Thoracic aorta (tissue), 2 donors: ENCODE measurements at places on chromosomes 4 and X.

GRCh38 chrX:40068048-40068447 is 29.7 kb downstream of the BCOR start:
- H3K4me1 ChIP-seq = no peaks in the 10 kb centered on the region
- H3K36me3 ChIP-seq = peaks cover 15% of the 10 kb centered on the region
- no peak for DNase-seq
- H3K27me3 ChIP-seq = no peaks in the 10 kb centered on the region
- H3K27ac ChIP-seq = no peak overlapping the region

DNA sequence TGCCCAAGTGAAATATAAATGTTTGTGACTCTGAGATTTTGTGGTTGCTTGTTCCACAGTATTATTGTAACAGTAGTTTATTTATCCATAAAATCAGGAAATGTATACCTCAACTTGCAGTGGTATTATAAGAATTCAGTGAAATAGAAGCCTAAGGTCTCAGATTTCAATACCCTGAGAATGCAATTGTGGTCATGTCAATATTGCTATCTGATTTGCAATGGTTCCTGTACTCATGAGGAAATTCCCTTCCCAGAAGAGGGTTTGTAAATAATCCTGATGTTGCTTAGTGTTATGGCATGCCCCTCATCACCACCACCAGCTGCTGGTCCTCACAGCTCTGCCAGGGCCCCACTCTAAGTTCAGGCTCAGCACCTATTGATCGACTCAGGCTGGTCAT is 67.8 kb downstream of the SLC34A2 start:
- no peaks in the 10 kb centered on the region for H3K4me1 ChIP-seq
- no peaks in the 10 kb centered on the region for H3K27me3 ChIP-seq
- H3K36me3 ChIP-seq = no peaks in the 10 kb centered on the region
- H3K27ac ChIP-seq = no peak overlapping the region
- no peak overlapping the region for H3K4me3 ChIP-seq

DNA sequence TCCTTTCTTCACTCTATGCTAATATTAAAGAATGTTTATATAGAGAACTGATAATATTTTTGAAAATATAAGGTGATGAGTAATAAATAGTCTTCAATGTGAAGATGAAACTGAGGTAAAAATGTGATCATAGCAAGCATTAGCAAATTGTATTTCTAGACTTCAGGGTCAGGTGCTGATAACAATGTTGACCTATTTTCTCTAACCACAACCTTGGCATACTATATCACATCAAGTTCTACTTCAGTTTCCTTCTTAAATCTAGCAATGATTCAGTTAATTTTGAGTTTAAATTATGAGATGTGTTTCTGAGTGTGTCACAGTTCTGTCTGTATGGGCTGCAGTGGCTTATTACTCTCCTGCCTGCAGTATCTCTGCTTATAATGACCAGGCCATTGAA is 209.4 kb downstream of the RAPGEF2 start:
- DNase-seq = no peak
- no peaks in the 10 kb centered on the region for H3K4me1 ChIP-seq
- no peak overlapping the region for H3K4me3 ChIP-seq
- H3K27me3 ChIP-seq = no peaks in the 10 kb centered on the region
- peaks cover 3% of the 10 kb centered on the region for H3K36me3 ChIP-seq

DNA sequence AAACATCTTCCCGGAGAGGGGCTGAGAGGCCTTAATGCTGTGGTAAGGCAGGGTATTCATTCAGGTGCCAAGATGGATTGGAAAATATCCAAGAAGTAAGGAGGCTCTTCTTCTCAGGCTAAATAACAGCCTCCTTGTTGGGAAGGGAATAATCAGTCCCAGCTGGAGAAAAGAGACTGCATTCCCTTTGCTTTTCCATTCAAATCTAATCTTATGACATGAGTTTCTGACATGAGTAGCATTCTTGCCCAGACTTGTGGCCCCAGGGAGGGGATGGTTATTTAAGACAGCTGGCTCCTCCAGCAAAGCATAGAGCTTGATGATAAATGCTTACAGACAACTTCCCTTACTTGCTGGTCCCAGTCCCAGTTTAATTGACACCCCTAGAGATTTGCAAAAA is 98.3 kb downstream of the DCLK2 start:
- H3K27ac ChIP-seq = no peak overlapping the region
- H3K4me1 ChIP-seq = peaks cover 5% of the 10 kb centered on the region
- DNase-seq = no peak
- H3K36me3 ChIP-seq = no peaks in the 10 kb centered on the region

DNA sequence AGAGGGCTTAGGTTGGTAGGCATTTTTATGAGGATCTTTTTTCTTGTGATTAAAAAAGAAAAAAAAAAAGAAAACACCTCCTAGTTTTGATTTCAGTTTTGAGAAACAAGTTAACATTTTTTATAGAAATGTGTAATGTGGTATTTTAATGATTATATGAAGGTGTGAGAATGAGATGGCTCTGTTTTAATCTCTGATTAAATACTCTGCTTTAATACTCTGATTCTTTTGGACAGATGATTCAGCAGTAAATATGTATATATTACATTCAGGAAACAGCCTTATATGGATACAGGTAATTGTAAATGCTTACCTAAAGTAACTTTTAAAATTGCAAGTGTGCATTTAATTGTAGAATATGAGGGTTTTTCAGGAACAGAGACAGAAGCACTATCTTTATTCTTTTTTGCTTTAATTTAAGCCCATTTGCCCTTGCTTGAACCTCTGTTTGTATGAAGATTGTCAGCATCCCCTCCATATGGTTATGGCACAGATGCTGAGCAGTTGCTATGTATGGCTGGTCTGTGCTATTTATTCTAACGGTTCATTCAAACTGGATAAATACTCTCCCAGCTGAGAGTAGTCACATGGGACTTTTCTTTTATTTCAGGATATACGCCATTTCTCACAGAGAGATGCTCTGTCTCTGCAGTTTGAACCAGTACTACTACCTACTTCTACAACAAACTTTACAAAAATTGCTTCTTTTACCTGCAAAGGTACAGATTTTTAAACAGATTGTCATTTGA is 101.0 kb upstream of the TLR2 start:
- no peak overlapping the region for H3K27ac ChIP-seq
- no peaks in the 10 kb centered on the region for H3K27me3 ChIP-seq
- no peak overlapping the region for H3K4me3 ChIP-seq
- H3K36me3 ChIP-seq = peaks cover 3% of the 10 kb centered on the region
- no peaks in the 10 kb centered on the region for H3K4me1 ChIP-seq

DNA sequence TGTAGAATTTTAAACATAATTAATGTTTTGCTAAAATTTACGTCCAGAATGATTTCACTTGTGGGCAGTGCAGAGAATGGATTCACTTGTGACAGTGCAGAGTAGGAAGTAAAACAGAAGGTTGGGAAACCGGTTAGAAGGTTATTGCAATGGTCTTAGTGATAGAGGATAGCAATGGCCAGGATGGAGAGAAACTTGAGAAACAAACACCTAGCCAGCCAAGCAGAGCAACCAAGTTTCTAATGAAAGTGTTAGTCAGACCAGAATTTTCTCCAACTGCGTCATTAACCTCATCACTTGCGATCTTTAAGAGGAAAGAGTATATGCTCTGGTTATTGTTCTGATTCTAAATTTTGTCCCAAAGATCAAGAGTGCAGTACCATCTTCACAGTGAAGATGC is 50.0 kb upstream of the TBC1D9 start:
- no peak overlapping the region for H3K27ac ChIP-seq
- H3K4me1 ChIP-seq = no peaks in the 10 kb centered on the region
- no peak for DNase-seq
- no peaks in the 10 kb centered on the region for H3K27me3 ChIP-seq
- no peaks in the 10 kb centered on the region for H3K36me3 ChIP-seq

DNA sequence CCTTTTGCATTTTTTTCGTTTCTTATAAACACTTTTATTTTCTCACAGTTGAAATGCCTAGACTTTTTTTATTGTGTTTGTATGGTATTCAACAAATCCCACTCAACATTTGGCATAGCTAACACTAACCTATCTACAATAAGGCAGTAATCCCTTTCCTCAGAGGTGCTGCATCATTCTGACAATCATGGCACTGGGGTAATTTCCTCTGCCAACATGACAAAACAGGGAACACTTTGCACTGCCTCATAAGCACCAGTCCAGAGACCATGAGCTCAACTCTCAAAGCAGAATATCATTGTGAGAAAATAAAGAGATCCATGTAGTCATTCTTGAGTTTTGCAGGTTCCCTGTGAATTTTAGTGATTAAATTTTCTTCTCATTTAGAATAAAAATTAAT is 183.8 kb upstream of the INTU start:
- H3K4me1 ChIP-seq = no peaks in the 10 kb centered on the region
- no peak for DNase-seq
- H3K36me3 ChIP-seq = no peaks in the 10 kb centered on the region
- no peaks in the 10 kb centered on the region for H3K27me3 ChIP-seq
- H3K4me3 ChIP-seq = no peak overlapping the region

GRCh38 chrX:110346681-110347080 is 12.0 kb upstream of the RTL9 start:
- H3K4me1 ChIP-seq = no peaks in the 10 kb centered on the region
- no peaks in the 10 kb centered on the region for H3K36me3 ChIP-seq
- DNase-seq = no peak

DNA sequence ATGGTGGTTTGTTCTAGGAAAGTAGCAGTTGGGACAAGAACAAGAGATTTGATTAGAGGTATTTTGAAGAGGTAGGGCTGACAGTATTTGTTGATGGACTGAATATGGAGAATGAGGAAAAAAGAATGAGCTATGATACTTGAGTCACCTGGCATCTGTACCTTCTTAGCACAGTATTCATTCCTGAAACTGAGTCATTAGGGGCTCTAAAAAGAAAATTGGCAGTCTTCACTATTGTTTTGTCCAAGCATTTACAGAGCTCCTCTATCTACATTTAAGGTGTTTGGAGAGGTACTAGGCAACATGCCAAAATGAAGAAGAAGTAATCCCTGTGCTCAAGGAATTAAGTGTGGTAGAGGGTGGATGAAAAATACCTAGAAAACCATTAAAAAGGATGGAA is 165.8 kb downstream of the SHROOM4 start:
- no peaks in the 10 kb centered on the region for H3K27me3 ChIP-seq
- H3K4me1 ChIP-seq = no peaks in the 10 kb centered on the region
- H3K27ac ChIP-seq = no peak overlapping the region
- no peaks in the 10 kb centered on the region for H3K36me3 ChIP-seq

GRCh38 chrX:77925764-77926163 is 15.3 kb downstream of the ATP7A start:
- H3K27ac ChIP-seq = no peak overlapping the region
- H3K4me1 ChIP-seq = no peaks in the 10 kb centered on the region
- H3K36me3 ChIP-seq = no peaks in the 10 kb centered on the region
- no peaks in the 10 kb centered on the region for H3K27me3 ChIP-seq

DNA sequence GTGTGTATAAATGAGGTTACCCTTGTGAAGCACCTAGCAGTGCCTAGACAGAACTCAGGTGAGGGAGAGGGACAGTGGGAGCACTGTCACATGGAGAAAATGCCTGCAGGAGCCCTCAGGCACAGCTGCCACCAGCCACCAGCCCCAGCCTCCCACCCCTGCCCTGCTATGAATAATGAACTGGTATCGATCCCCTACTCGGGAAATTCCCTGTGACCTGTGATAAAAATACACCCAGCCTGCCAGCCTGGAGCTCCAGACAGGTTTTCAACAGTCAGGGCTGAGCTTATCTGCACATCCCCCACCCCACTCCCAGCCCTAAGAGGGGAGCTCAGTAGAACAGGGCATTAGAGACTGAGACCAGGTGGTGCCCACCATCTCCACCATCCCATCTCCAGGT is 159.6 kb upstream of the PJA1 start:
- H3K36me3 ChIP-seq = no peaks in the 10 kb centered on the region
- no peak for DNase-seq
- no peak overlapping the region for H3K27ac ChIP-seq
- no peaks in the 10 kb centered on the region for H3K4me1 ChIP-seq
- H3K4me3 ChIP-seq = no peak overlapping the region

DNA sequence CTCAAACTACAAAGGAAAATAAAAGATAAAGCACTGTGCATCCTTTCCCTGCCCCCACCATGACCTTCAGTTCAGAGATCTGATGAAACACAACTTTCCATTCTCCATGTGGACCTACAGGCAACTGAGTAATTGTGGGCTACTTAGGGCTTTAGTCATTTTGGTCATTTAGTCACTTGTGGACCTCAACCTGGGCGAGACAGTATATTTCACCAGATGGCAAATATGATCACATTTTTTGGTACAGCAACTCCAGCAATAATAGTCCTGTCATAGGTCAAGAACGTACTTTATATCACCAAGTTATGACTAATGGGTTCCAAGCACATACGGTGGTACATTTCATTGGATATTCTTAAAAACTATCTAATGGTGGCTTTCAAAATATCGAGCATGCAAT is 141.2 kb downstream of the PDGFC start:
- no peaks in the 10 kb centered on the region for H3K27me3 ChIP-seq
- H3K4me1 ChIP-seq = peaks cover 32% of the 10 kb centered on the region
- H3K27ac ChIP-seq = no peak overlapping the region
- DNase-seq = no peak
- H3K4me3 ChIP-seq = no peak overlapping the region
- no peaks in the 10 kb centered on the region for H3K36me3 ChIP-seq

- no peaks in the 10 kb centered on the region for H3K27me3 ChIP-seq
- H3K4me3 ChIP-seq = no peak overlapping the region
- H3K4me1 ChIP-seq = no peaks in the 10 kb centered on the region
- H3K36me3 ChIP-seq = no peaks in the 10 kb centered on the region
- H3K27ac ChIP-seq = no peak overlapping the region
Observed at GRCh38 chr4:153022241-153022715, 86.2 kb downstream of the FHDC1 start.

- no peaks in the 10 kb centered on the region for H3K4me1 ChIP-seq
- no peak overlapping the region for H3K4me3 ChIP-seq
- H3K36me3 ChIP-seq = no peaks in the 10 kb centered on the region
- no peak for DNase-seq
- H3K27me3 ChIP-seq = no peaks in the 10 kb centered on the region
Observed at GRCh38 chr4:8796096-8796495, 75.5 kb downstream of the HMX1 start.

DNA sequence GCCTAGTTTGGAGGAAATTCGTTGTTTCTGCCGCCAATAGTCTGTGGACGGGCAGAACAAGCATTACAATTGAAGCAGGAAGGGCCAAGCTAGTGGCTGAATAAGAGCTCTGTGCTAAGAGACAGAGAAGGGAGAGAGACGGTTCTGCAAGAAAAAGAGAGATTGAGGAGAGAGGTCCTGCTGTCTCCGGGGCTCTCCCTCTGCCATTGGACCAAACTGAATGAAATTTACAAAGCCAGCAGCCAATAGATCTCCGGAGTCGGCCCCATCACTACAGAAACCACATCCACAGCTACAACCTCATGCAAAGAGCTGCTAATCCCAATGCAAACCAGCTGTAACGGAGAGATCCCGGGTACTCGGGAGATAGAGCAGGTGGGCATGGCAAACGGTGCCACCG is at the start of gene NLGN4X:
NLGN4X (minus strand) TSS at position 148 of the 400 bp plus-strand sequence. CDS start 77,401 bp downstream, outside the sequence.
- no peaks in the 10 kb centered on the region for H3K27me3 ChIP-seq
- no peak within 1 kb of the TSS for H3K27ac ChIP-seq
- DNase-seq = no peak
- H3K36me3 ChIP-seq = no peaks in the 10 kb centered on the region
- no peak within 1 kb of the TSS for H3K4me3 ChIP-seq
- H3K4me1 ChIP-seq = no peaks in the 10 kb centered on the region

DNA sequence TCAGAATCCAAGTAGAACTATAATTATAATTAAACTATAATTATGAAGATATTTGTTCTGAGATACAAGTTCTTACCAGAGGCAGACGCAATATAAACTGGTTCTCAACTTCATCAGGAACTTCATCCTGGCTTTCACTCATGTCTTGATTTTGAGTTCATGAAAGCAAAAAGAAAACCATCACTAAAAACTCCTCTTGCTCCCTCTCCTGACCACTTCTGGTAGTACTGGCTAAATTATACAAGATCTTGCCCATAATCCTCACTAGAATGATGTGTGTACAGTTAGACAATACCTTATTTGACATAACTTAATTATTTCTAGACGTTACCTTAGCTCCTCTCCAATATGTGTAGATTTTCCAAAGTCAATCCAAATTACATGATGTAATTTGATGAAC is 3.7 kb downstream of the TAF7L start:
- no peak for DNase-seq
- no peaks in the 10 kb centered on the region for H3K27me3 ChIP-seq
- H3K36me3 ChIP-seq = no peaks in the 10 kb centered on the region
